Skin of body (tissue), 3 donors: ENCODE measurements at places on chromosomes 5 and 9.
A peak's percentile ranks its signal among the peaks of the same experiment; 100 is the strongest.

DNA sequence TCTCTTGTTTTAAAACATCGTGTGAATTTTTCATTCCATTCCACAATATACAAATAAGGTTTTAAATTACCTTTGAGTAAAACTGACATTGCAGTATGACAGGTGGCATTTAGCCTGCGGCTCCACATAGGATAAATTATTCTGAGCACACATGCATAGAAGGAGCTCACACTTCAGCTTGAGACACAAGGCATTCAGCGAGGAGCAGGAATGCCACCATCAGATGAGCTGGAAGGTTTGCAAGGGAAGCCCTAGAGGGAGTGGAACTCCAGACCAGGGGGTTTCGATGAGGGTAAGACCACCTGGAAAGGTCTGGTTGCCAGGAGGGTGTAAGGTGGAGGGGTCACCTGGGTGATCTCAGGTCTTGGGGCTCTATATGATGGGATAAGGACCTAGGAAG, 259.0 kb upstream of the ADRA1B start:
- DNase-seq = no peak

- no peak for DNase-seq
These were observed 210.7 kb upstream of the TNC start for GRCh38 chr9:115328677-115329076.

DNA sequence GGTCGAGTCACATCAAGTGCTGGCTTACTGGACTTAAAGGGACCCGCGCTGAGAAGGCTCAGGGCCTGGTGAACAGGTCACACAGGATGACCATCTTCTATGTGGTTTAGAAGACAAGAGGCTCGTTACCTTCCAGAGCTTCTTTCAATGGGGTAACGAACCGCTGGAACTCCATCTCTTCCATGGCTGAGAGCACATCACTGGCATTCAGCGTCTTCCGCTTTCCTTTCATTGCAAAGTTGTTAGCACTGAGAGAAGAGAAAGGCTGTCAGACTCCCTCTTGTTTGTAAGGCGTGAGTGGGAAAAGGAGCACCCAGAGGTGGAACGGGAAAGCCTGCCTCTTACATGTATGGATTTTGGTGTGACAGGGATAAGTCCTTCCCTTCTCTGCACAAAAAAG, 994 bp downstream of the POLE3 start:
- DNase-seq = no peak

DNA sequence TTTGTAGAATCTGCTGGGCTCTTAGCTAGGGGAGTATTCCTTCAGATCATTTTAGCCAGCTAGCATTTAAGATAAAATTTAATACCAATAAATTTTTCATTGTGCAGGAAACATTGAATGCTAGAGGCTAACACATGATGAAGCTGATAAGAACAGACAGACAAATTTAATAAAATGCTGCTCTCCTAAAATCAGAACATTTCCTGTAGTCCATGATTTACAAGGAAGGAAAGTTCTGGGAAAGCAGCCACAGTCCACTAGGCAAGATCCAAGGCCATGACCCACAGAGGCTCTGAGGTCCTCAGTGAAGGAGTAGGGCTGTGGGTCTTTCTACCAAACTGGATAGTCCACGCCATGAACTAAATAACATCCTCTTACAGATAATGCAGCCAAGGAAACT, 253.0 kb downstream of the ICE1 start:
- DNase-seq = no peak

- no peak for DNase-seq
These were observed 2.9 kb downstream of the NR2F1 start for GRCh38 chr5:93585767-93586385.

DNA sequence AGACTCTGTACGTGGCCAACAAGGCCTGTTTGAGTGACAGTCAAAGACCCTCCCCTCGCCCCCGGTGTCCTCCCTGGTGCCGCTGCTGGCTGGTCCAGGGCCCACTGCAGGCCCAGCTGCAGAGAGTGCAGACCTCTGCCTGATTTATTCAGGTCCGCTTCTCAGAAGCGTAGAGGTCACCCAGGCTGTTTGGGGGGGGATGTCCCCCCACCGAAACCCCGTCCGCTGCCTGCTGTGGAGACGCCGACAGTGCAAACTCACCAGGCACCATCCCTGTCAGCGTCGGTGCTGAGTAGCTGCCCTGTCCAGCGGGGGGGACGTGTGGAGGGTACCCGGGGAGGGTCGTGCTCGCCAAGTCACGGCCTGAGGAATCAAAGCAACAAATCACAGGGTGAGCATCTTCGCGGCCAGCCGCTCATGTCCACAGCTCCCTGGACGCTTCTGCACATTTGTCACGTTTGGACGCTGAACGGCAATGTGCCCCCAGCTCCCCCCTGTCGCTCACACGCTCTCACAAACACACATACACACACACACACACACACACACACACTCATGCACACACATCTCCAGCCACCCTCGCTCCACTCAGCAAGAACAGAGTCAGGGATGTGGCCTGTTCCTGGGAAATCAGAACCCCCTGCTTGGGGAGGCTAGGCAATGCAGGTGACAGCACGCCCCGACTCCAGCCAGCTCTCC, 152.2 kb downstream of the PAX5 start:
- DNase-seq = no peak

DNA sequence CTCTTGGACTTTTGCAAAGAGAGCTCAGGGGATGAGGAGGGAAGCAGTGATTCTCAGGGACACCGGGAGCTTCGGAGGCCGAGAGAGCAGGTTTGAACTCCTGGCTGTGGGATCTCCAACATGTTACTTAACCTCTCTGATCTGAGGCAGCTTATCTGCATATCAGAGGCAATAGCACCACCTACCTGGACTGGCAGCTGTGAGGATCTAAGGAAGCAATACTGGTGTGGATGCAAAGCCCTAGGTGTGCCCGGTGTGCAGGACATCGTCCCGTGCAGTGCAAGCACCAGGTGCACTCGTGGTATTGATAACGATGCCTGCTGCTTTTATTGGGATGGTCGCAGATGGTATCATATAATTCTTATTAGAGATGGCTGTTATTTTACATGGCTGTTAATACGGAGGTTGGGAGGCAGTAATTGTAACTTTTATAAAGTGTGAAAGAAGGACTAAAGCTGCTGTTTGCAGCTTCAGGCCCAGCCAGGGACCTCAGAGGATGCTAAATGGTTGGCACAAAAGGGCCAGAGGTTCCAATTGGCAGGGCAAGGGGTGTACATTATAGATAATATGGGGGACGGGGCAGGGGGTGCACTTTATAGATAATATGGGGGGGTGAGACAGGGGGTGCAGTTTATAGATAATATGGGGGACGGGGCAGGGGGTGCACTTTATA, 14.9 kb downstream of the COL5A1 start:
- no peak for DNase-seq

DNA sequence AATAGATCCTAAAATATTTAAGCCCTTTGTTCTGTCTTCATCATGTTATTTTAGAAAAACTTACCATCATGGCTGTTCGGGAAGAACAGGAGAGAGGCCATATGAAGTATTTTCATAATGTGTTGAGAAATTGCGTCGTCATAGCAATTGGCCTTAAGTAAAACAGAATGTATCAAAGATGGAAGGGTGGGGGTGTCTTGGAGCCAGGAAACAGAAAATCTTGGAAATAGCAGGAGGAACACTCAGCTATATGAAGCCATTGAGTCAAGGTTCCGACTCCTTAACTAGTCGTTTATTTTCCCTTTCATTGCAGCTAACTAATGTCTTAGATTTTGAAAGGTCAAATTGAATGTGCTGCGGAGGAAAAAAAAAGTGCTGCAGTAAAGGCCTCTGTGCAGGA, 1.3 kb downstream of the SPTAN1 start:
- DNase-seq = peak; percentile 82

DNA sequence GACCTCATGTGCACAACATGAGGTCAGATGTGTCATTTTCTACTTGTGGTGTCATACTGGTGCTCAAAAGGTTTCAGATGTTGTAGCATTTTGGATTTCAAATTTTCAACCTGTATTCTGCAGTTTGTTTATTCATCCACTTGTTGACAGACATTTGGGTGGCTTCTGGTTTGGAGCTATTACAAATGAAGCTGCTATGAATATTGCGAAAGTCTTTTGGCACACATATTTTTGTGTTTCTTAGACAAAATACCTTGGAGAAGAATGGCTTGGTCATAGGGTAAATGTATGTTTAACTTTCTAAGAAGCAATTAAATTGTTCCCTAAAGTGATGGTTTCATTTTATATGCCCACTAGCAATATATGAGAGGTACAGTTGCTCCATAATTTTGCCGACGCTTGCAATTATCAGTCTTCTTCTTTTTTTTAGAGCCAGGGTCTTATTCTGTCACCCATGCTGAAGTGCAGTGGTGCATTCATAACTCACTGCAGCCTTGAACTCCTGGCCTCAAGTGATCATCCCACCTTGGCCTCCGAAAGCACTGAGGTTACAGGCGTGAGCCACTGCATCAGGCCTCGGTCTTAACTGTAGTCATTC, 70.7 kb upstream of the TRPC7 start:
- no peak for DNase-seq

- DNase-seq = no peak
These were observed 6.6 kb downstream of the TLN1 start for GRCh38 chr9:35725362-35725761.

GRCh38 chr5:144248015-144248414, 77.3 kb downstream of the KCTD16 start:
- DNase-seq = no peak

- no peak for DNase-seq
These were observed 95.0 kb downstream of the MRPS27 start for GRCh38 chr5:72224946-72225463.

- no peak for DNase-seq
These were observed 35.6 kb upstream of the SMU1 start for GRCh38 chr9:33112094-33112493.

- no peak for DNase-seq
These were observed 233.4 kb upstream of the KLF4 start for GRCh38 chr9:107723015-107723414.

DNA sequence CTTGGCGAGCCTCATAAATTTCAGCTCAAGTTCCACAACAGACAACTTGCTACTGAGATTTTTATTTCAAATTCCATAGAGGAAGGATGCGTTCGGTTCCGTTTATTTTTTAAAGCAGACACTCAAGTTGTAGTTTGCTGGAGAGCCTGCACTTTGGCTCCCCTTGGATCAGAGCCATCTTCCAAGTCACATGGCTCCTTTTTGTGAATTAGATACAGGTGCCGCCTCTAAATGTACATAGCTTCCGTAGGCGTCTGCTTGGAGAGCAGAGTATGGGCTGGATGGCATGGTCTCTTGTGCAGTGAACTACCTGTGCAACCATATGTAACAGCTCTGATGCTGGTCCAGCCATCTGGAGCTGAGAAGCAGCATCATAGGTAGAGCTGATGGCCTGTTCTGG, 73.9 kb upstream of the WWC1 start:
- DNase-seq = no peak

DNA sequence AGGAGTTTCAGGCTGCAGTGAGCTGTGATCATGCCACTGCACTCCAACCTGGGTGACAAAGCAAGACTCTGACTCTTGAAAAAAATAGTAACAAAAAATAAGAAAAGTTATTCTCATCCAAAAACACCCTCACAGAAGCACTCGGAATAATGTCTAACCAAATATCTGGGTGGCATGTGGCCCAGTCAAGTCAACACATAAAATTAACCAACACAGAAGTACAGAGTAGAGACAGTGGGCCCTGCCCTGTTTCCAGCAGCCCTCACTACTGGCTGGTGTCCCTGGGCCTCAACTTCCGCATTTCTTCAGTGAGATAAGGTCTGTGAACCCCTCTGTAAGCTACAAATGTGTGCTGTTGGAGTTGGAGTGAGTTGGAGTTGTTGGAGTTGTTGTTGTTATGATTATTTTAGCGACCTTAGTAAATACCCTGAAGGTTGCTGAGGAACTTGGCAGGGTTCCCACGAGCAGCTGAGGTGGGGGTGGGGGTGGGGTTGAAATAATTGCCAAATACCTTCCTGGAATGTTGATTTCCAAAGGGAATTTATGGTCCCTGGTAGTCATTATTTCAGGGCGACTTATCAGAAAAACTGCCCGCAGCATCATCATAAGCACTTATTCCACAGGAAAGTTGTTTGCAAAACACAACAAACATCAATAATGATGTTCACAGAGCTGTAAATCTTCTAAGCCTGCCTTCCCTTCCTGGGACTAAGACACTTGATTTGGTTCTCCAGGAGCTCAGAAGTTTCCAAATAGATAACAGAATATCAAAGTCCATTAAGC, 30.2 kb downstream of the C5orf15 start:
- DNase-seq = no peak

DNA sequence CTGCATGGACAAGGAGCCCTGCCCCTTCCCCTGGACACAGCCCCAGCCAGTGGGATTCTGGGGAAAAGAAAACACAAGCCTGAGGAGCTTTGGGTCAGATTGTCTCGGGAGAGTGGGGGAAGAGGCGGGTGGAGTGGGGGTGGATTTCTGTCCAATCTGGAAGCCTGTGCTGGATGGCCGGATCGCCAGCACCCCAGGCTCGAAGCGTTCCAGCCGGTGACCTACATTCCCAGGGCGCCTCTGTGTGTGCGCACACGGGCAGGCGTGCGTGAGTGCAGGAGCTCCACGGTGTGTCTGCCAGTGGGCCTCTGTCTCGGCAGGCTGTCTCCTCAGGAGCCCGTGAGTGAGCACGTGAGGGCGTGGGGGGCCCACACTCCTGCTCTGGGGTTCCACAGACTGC, 74.3 kb upstream of the DAB2IP start:
- no peak for DNase-seq

GRCh38 chr5:92508271-92508670, 1072.7 kb downstream of the NR2F1-AS1 start:
- DNase-seq = no peak

DNA sequence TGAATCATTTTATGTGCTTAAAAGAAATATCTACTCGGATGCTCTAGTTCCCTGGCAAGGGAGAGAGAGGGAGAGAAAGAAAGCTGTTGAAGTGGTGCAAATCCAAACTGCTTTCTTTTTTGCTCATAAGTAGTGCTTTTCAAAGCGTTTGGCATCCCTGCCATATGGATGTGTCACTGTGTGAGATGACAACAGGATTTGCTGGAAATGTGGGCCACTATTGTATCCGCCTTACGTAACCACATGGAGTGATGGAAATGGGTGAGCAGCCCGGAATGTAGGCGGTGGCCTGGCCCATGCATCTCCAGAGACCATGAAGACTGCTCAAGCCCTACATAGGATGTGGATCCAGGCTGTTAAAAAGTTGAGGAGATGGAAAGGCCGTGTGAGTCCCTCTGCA, 30.8 kb downstream of the TJP2 start:
- no peak for DNase-seq
